ENCODE measurements at places on chromosomes 2 and 18.

GRCh38 chr18:80159713-80160636 is 50.9 kb downstream of the ADNP2 start:
- DNase-seq = peak; percentile 71

DNA sequence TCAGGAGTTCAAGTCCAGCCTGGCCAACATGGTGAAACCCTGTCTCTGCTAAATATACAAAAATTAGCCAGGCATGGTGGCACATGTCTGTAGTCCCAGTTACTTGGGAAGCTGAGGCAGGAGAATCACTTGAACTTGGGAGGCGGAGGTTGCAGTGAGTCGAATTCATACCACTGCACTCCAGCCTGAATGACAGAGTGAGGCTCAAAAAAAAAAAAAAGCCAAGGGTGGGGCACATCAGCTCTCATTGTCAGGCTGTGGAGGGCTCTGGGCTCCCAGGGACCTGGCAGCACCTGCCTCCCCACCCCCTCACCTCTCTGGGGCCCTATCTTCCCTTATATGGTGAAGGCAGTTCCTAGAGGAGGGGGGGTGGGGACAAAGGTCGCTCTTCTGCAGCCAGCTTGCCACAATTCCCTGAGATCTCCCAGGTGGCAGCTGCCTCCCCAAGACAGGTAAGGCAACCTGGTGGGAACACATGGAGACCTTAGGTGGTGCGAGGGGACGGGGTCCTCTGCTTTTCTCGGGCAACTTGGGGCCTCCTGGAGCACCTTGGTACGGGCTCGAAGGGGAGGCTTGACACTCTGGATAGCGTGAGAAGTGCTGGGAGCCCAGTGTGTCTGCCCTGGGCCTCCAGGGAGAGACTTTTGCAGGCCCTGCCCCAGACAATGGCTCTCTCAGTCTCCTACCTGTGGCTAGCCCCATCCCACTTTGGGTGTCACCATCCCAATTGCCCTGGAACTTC is at the start of gene VIL1:
VIL1 (plus strand) TSS at position 407 of the 742 bp plus-strand sequence. CDS start 4,656 bp downstream, outside the sequence.
- no peak for DNase-seq

- DNase-seq = peak; percentile 54
Measured at GRCh38 chr2:172931918-172932520, 143.6 kb upstream of the MAP3K20 start.

DNA sequence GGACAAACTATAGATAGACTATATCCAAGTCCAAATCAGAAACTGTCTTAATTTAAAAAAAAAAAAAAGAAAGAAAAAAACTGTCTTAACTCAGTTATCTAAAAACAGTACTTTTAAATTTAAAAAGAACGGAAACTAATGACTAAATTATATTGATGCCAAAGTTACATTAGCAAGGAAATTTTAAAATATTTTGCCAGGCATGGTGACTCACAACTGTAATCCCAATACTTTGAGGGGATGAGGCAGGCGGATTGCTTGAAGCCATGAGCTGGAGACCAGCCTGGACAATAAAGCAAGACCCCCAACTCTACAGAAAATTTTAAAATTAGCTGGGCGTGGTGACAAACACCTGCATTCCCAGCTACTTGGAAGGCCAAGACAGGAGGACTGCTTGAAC is 30.9 kb downstream of the MEMO1 start:
- DNase-seq = no peak

- DNase-seq = no peak
Measured at GRCh38 chr18:7735626-7736175, 168.6 kb downstream of the PTPRM start.

DNA sequence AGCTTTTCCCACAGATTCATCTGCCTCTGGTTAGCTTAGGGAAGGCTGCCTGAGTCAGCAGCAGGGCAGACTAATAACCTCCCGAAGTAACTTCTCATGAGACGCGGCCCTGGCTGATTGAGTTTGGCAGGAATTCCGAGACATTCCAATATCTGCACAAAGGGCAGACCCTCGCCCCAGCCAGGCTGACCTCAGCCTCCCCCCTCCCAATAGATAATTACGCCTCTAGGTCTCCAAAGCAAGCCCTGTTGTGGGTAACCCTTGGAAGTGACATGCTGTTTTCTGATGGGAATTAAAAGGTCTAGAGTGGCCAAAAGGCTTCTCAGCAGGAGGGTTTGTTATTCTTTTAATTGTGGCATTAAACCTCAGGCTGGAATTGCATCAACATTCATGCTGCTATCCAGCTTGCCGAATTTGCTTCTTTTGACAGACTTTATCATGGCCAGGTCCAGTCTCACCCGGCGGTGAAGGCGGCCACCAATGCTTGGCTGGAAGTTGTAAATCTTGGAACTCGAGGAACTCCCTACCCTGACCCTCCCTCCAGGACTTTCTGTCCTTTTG is 98.0 kb upstream of the SLC14A2 start:
- no peak for DNase-seq

- no peak for DNase-seq
Measured at GRCh38 chr2:138255670-138256069, 245.9 kb upstream of the SPOPL start.

DNA sequence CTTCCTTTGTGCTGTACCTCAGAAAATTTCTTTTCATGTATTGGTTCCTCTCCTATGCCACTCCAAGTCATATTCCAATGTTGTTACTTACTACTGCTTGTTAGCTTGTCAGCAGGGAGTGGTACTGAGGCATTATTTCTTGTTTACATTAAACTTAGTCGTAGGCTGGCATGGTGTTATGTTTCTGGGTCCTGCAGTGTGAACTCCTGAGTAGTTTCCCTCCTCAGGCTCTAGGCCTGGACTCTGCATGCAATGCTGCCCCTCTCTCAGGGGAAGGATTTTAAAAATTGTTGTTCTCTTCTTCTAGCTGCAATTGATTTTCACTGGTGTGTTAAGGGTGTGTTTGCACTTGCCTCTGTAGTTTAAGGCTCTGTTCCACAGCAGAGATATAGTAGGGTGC is 671.6 kb downstream of the PLCL1 start:
- DNase-seq = no peak

GRCh38 chr18:28115149-28115550 is 61.8 kb downstream of the CDH2 start:
- no peak for DNase-seq

- DNase-seq = no peak
Measured at GRCh38 chr2:24682304-24682703, 110.9 kb downstream of the PTRHD1 start.

DNA sequence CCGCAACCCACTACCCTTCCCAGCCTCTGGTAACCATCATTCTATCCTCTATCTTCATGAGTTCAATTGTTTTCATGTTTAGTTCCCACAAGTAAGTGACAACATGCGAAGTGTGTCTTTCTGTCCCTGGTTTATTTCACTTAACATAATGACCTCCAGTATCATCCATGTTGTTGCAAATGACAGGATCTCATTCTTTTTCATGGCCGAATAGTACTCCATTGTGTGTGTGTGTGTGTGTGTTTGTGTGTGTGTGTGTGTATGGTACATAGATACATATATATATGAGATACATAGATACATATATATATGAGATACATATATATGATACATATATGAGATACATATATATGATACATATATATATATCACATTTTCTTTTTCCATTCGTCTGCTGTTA is 196.3 kb upstream of the STK17B start:
- no peak for DNase-seq

- DNase-seq = no peak
Measured at GRCh38 chr2:40353231-40353630, 98.7 kb downstream of the SLC8A1 start.

DNA sequence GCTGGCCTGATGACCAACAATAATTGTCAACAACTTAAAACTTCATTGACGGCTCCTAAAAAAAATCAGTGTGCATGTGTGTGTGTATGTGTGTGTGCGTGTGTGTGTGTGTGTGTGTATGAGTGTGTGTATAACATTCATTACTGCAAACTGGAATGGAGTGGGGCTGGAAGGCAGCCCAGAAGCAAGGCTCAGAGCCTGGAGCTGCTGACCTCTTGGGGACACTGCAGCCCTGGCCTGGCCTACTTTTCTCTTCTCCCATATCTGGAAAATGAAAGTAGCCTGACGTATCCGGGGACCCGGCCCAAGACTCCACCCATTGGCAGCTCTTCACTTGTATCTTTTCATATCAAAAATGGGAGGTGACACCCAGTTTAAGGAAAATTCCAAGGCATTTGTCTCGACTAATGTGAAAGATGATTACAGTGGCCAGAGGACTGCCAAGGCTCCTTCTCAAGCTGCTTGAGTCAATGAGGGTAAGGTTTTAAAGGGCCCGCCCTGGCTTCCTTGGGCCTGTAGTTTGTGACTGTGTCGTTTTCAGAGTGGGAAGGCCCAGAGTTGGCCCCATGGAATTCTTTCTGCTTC is 72.4 kb upstream of the IL1R1 start:
- no peak for DNase-seq
